ENCODE measurements at places on chromosomes 1 and 21.
A peak's percentile ranks its signal among the peaks of the same experiment; 100 is the strongest.

- no peak for DNase-seq
These were observed 18.8 kb downstream of the ELF3 start for GRCh38 chr1:202029171-202029665.

- no peak for DNase-seq
These were observed 17.5 kb downstream of the GTF2B start for GRCh38 chr1:88873737-88874349.

GRCh38 chr1:235279694-235280093, 48.3 kb downstream of the ARID4B start:
- no peak for DNase-seq

DNA sequence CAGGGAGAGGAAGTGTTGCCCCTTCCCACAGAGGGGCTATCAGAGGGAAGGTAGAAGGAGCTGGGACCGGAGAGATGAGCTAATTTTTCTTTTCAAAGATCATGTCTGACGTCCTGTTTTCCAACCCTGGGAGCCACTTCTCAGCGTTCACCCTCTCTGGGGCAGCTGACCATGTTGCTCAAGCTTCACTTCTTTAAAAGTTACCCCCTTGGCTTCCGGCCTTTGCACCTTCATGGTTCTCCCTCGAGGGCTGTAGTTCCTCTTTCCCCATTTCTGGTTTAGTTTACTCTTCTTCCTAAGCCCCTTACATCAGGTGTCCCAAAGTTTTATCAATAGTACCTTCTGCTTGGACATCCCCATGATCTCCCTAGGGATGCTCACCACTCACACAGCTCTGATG, 23.8 kb upstream of the CSF1 start:
- no peak for DNase-seq

- DNase-seq: no peak
These were observed 284.2 kb upstream of the LRRC7 start for GRCh38 chr1:69283516-69283915.

DNA sequence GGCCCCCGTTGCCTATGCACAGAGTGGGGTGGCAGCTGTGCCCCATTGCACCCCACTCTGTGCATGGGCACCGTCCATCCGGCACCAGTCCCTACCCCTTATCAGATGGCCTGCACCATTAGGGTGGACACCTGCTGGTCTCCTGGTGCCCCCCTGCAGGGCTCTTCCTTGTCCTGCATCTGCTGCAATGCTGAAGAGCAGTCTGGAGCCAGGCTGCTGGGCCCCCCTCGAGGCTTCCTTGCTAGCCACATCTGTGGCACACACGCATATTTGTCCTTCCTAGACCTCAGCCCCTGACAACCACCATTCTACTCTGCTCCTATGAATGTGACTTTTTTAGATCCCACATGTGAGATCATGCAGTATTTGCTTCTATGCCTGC, 56.4 kb downstream of the COL18A1 start:
- DNase-seq: no peak

GRCh38 chr21:35895598-35895997, 164.7 kb downstream of the SETD4 start:
- DNase-seq: no peak

GRCh38 chr1:115031595-115031994, 2.0 kb downstream of the TSHB start:
- DNase-seq: no peak

DNA sequence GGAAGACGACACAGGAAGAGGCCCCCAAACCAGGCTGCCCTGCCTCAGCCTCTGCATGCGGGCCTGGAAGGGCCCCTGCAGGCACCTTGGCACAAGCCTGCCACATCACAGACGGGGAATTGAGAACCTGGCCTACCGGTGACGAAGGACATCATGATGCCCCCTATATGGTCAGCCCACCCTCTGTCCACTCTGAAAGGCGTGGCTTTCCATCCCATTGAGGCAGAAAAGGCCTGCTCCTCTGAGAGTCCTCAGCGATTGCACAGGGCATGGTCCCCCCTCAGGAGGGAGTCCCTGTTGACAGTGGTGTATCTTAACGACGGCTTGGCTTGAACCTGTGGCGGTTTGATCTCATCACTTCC, 11.4 kb downstream of the KRTAP10-1 start:
- no peak for DNase-seq

- DNase-seq: peak; percentile 42
These were observed 29.6 kb downstream of the NHLH2 start for GRCh38 chr1:115811140-115811828.

DNA sequence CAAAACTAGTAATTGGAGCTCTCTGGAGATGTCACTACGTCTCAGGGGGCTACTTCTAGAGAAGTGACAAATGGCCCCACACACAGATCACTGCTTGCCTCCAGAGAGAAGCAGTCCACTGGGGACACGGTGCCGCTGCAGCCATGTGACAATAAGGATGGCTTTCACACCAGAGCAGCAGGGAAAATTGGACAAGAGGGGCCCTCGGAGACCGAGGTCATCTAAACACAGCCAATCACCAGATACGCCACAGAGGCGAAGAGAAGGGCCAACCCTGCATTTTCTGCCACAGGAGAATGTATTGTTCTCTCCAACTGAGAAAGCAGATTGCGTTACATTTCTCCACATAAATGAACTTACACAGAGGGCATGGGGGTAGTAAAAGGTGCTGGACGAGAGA, 51.2 kb upstream of the TIAM1 start:
- DNase-seq: no peak

DNA sequence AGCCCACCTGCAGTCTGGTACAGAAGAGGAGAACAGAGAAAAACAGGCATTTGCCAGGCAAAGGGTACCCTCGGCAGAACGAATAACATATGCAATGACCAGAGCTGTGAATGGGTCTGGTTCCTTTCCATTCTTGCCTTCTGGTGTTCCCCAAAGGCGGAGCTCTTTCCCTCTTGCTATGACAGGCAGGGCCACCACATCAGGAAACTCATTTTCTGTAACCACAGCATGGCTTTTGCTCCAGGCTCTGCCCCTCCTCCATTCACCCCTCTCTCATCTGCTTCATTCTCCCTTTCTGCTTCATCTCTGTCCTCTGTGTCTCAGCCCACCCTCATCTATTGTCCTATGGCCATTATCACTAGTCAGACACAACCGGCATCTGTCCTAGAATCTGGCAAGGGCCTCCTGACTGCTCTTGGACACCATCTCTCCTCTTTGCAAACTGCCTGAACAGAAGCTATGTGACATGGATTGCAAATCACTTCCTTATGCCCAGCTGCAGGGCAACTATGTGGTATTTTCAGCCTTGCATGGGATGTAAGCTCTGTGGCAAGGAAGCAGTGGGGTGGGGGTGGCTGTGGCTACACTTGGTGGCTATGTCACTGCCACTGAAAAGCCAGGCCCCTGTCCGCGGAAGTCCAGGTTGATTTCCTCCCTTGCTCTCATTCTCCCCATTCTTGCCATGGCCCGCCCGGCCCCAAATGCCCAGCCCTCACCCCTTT, 78.8 kb upstream of the ABCD3 start:
- DNase-seq: no peak

DNA sequence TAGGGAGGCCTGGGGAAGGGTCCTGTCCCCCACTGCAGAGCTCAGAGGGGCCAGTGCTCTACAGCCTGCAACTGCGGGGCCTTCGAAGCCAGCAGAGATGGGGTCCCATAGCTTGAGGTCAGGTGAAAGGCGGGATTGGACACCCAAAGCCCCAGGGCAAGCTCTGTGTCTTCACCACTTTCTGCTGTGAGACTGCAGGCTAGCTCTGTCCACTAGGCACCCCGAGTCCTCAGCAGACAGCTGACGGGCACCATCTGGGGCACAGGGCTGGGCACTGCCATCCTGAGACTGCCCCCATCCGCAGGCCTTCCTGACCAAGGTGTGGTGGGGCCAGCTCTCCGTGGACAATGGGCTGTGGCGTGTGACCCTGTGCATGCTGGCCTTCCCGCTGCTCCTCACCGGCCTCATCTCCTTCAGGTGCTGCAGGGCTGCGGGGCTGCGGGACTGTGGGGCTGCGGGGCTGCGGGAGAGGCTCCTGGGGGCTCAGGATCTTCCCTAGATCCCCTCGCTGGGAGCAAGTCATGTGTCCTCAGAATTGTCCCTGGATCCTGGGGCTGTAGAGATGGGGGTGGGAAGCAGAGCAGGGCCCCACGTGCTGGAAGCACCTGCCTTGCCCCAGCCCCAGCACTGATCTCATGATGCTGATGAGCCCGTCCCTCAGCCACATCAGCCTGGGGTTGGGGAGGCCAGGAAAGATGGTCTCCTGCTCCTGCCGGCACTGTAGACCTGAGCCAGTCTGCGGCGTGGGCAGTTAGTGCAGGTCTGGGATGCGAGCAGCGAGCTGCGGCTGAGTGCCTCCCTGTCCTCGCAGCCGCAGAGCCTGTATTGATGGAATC, 46.8 kb downstream of the TRPM2 start:
- no peak for DNase-seq

- no peak for DNase-seq
These were observed 446.0 kb upstream of the ZRANB2 start for GRCh38 chr1:71526824-71527223.

DNA sequence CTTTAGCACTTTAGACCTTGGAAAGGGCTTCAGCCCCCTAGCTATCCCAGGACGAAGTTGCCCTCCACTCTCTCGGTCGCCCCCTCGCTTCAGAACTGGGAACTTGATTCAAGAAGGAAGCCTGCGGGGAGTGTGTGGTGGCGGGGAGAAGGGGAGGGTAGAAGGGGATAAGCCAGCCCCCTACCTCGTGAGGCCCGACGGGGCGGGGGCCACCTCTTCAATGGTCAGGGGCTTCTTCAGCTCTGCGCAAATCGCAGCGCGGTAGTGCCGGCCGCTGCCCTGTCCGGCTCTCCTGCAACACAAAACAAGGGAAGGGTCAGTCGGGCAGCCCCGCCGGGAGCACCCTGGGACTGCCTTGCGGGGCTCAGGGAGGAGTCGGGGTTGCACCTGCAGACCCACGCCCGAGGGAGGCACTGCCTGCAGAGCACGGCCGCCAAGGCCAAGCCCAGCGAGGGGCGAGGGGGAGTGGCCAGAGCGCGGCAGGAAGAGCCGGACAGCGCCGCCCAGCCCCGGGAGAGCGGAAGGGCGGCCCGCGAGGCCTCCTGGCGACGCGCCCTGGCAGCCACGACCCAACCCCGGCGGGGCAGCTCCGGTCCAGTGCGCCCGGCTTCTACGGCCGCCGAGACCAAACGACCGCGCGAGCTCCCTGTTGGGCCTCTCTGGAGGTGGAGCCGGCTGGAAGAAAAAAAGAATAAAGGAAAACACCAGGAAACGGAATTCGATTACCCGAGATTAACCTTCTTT, 56.2 kb upstream of the RASAL2 start:
- peak; percentile 28 for DNase-seq

DNA sequence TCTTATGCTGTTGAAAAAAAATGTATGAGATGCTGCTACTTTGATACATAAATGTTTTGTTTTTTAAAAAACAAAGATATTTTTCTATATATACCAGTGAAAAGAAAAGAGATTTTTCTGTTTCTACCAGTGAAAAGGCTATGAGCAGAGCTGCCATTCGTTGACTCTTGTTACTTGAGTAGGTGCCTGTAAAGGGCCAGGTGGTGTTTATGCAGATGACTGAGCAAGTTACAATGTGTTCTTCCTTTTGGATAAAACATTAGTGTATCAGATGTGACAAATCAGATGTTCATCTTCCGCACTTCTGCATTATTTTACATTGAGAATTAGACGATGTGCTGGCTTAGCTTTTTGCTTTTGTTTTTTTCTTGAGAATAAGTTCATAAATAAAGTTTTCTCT, 45.4 kb downstream of the BARHL2 start:
- peak; percentile 83 for DNase-seq

DNA sequence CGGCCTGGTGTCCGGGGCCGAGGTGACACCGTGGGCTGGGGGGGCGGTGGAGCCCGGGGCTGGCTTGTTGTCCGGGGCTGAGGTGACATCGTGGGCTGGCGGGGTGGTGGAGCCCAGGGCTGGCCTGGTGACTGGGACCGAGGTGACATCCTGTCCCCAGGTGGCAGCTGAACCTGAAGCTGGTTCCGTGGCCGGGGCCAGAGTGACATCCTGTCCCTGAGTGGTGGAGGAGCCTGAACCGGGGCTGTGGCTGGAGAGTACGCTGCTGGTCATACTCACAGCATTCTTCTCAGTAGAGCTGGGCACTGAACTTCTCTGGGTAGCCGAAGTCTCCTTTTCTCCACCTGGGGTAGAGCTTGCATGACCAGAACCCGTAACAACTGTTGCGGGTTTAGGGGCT, 15.8 kb downstream of the THBS3 start:
- no peak for DNase-seq

- no peak for DNase-seq
These were observed 16.9 kb upstream of the THRAP3 start for GRCh38 chr1:36207339-36207738.

DNA sequence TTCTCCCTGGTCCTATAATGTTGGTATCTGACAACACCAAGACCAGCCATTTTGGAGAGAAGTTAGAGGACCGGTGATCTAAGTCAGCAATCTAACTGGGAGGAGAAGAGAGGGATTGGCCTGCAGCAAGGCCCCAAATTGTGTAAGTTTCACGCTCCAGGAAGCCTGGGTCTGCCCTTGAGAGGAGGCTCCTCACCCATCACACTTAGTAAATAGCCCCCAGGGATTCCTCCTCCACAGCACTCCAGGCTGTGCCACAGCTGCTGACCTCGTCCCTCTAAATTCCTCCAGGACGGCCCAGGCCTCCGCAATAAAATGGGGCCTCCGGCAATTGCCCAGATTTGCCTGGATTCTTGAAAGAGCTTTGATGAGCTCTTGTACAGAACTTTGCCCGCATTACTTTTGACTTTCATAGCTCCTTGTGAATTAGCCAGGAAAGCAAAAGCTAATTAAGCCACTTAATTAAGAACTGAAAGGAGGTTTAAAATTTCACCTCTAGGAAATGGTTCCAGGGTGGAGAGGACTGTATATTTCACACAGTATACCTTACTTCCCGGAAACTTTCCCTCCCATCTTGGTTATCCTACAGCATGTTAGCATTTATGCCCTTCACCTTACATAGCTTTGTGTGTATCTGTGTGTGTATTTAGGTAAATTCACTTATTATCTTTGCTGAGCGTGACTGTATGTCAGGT, 90.5 kb downstream of the LAMC2 start:
- no peak for DNase-seq

GRCh38 chr1:158932171-158932570, 819 bp downstream of the PYHIN1 start:
- DNase-seq: no peak

GRCh38 chr1:247007511-247008405, at the start of gene ZNF695:
ZNF695 (minus strand) TSS chr1:247008057; CDS start chr1:247007908, 149 bp downstream.
- DNase-seq: peak; percentile 95

DNA sequence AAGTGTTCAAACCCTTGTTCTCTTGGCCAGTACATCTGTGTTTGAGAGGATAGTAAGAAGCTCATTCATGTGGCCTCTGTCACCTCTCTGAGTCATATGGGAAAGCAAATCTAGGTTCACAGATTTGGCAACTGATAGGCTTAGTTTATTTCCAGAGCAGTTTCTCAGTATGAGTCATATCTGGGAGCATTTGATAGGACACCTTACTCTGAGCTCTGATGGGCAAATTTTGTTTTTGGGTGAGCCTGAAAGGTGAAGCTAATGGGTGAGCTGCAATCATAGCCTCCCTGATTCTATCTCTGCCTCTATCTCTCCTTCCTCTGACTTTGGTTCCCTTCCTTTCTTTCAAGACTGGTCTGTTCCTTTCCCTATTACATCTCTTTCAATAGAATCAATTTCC, 134.4 kb downstream of the S1PR1 start:
- DNase-seq: no peak

Data from DMS 273 treated with DMSO at 0.1 percent for 48 hours (cell line).